Inflammatory macrophage treated with lipopolysaccharide for 4 hours (primary cell): ENCODE measurements at places on chromosomes 16 and 17.

GRCh38 chr17:45016823-45017222 is 34.6 kb downstream of the DCAKD start:
- no peak for DNase-seq

DNA sequence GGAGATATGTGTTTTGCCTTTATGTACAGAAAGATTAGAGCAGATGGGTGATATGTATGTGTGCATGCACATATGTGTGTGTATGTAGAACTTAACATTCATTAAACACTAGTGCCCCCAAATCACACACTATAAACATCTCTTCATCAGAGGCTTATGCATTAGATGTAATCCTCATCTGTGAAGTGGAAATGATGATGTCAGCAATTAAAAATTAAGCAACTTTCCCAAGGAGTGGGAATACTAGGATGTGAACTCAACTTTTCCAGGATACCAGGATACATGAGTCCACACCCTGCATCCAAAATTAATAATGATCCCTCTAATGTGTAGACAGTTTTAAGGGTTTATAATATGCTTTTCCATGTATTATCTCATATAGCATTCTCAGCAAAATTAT is 127.7 kb upstream of the ADAMTS18 start:
- DNase-seq, result no peak

- no peak for DNase-seq
Observed at GRCh38 chr17:82937411-82938371, 97.9 kb upstream of the ZNF750 start.

GRCh38 chr17:75518201-75518600 is 1.9 kb downstream of the TSEN54 start:
- peak; percentile 5 for DNase-seq

DNA sequence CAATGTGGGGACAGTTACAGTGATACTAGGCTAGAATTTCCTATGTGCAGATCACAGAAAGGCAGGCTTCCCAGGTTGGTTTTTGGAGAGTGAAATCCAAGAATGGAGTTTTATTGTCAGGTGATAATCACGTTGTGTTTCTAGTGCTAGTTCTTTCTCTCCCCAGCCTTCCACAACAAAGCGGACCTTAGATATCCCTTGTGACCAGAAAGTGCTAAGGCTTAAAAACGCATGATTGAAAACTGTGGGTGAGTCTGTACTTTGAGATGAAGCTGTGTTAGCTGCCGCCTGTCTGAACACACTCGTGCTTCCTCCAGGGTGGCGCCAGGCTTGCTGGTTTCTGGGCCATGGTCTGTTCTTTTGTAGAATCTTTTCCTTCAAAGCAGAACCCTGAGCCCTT is 52.1 kb downstream of the BANP start:
- DNase-seq, result no peak

DNA sequence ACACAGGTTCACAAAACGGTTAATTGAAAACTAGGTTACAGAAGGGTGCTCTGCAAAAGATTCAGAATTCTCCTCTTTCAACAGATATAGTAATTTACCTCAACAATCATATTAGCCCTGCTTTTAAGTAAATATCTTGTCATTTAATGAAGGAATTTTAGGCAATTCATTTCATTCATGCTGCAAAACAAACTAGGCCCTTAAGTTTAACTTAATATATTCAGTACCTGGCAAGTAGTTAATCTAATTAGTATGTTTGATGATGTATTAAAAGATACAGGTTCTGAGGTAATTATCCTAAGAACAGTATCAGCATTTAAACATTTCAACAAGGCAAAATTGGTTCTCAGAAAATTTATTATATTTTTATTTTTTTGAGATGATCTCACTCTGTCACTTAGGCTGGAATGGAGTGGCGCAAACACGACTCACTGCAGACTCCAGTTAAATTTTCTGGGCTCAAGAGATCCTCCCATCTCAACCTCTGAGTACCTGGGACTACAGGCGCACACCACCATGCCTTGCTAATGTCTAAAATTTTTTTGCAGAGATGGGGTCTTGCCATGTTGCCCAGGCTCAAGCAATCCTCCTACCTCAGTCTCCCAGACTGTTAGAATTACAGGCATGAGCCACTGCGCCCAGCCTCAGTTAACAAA is 44.9 kb downstream of the SMURF2 start:
- no peak for DNase-seq

DNA sequence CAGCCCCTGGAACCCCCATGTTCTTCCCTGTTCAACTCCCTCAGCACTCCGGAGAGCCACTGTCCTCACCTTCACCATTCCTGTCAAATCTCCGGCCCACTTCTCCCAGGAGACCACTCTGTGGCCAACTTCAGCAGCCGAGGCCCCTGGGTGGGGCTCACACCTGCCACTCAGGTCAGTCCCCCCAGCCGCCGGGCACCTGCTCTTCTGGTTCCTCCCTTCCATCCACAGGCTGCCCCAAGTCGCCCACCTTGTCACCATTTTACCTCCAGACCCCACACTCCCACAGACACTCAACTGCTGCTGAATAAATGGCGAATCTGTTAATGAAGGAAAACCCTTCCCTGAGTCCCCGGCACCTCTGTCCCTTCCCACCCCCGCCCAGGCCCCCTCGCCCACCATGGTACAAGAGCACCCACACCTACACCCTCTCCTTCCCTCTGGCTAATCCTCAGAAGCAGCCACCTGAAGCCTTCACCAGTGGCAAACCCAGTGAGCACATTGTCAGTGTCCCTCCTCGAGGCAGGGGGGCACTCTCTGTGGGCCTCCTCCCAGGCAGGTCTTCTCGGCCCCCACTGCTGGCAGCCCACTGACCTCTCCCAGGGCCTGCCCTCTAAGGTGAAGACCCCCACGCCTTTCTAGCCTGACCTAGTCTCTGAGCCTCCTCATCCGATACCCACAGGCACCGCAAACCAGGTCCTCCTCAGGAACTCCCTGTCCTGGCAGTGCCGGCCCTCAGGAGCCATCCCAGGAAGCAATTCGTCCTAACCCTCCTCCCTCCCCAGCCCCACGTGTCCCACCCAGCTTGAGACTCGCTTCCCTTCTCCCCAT is 8.2 kb downstream of the CANT1 start:
- DNase-seq, result no peak

- DNase-seq, result peak; percentile 88
Observed at GRCh38 chr17:8420041-8420934, 15.4 kb upstream of the NDEL1 start.

DNA sequence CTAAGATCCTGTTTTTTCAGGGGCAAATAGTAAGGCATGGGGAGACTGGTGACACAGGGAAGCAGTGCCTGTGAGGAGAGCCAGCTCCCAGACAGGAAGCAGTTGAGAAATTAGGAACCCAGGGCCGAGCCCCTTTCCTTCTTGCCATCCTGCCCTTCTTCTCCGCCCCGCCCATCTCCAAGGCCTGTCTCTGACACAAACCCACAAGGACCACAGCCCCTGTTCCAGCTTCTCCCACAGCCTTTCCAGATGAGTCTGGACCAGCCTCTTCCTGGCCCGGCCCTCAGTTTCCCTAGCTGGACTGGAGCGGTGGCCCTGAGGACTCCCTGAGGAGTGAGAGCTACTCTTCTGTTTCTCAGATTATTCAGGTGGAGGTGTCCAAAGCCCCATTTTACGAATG is 9.9 kb downstream of the CCDC102A start:
- no peak for DNase-seq

GRCh38 chr17:28878981-28879380 is 18.6 kb downstream of the FLOT2 start:
- DNase-seq, result no peak

DNA sequence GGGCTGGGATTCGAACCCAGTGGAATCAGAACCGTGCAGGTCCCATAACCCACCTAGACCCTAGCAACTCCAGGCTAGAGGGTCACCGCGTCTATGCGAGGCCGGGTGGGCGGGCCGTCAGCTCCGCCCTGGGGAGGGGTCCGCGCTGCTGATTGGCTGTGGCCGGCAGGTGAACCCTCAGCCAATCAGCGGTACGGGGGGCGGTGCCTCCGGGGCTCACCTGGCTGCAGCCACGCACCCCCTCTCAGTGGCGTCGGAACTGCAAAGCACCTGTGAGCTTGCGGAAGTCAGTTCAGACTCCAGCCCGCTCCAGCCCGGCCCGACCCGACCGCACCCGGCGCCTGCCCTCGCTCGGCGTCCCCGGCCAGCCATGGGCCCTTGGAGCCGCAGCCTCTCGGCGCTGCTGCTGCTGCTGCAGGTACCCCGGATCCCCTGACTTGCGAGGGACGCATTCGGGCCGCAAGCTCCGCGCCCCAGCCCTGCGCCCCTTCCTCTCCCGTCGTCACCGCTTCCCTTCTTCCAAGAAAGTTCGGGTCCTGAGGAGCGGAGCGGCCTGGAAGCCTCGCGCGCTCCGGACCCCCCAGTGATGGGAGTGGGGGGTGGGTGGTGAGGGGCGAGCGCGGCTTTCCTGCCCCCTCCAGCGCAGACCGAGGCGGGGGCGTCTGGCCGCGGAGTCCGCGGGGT is at the start of gene CDH1:
Gene CDH1 (plus strand): TSS at position 247 of the 684 bp plus-strand sequence. CDS start 124 bp downstream, at position 371.
- no peak for DNase-seq

DNA sequence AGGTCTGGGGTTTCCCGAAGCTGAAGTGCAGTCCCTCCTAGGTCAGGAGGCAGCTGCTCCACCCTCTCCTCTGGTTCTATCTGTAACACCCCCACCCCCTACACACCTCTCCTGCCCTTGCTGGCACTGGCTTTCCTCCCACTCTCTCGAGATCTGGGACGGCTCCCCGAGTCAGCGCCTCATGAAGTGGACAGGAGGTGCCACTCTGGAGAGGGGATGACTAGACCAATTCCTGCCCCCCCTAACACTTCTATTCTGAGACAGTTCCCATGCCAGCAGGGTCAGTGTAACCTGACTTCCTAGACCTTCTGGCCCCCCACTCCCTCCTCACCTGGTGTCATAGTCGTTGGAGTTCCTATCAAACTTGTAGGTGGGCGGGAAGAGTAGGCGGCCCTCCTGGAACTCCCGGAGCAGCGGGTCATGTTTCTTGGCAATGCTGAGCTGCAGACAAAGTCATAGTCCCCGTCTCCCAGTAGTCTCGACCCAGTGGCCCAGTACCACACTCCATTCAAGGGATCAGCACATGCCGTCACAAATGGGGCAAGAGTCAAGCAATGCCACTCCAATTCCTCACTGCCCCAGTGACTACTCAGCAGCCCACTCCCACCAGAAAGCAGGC is 9.7 kb downstream of the INPP5K start:
- DNase-seq, result no peak

GRCh38 chr17:30554839-30555751 is 77.9 kb downstream of the GOSR1 start:
- no peak for DNase-seq

GRCh38 chr16:81527477-81528178 is 83.0 kb downstream of the CMIP start:
- DNase-seq, result no peak

DNA sequence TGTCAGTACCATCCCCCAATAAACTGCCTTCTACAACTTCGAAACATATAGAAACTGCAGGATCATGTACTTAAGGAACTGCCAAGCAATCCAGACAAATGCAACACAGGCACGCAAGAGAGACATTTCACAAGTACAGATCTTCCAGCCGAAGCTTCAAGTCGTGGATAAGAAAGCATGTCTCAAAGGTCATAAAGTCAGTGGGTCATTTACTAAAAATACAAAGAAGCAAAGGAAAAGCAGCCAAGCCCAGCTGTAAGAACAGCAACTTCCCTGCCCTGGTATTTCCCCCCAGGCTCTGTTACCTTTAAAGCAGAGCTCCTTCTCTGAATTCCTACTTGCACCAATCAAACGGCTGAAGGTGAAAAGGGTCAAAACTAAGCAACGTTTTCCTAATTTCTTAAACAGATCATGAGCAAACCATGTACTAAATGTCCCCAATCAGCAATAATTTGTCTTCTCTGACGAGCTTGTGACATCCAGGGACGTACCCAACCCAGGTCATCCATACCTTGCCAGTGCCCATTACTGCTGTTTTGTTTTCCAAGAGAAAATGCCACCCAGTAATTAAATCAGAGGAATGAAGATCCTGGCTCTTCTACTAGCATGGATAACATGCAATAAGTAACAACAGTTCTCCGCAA is 1.7 kb downstream of the AKTIP start:
- DNase-seq, result peak; percentile 35

GRCh38 chr16:88977018-88977811 is at the start of gene CBFA2T3:
Gene CBFA2T3, minus strand, starts transcription at chr16:88977207. Its CDS starts 400 bp downstream, at chr16:88976807.
- DNase-seq, result peak; percentile 78

GRCh38 chr16:30407804-30408534 is 563 bp downstream of the ZNF771 start:
- DNase-seq, result no peak

- DNase-seq, result no peak
Observed at GRCh38 chr16:55324285-55325079, 479 bp downstream of the IRX6 start.

DNA sequence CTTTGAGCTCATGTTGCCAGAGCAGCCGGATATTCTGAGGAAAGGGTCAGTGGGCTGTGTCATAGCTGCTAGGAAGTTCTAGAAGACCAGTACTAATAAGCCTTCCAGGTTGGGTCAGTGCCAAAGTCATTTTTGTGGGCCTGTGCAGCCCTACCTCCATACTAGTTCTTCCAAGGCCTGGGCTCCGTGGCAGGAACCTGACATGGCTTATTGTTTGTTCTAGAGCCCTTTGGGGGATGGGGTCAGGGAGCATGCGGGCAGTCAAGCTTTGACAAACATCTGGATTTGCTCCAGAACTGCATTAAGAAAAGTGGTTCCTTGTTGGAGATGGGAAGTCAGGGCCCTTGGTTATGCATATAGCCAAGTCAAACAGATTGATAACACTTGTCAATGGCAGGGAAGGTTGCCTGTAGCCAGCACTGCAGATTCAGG is 7.6 kb downstream of the ALKBH5 start:
- DNase-seq, result no peak

DNA sequence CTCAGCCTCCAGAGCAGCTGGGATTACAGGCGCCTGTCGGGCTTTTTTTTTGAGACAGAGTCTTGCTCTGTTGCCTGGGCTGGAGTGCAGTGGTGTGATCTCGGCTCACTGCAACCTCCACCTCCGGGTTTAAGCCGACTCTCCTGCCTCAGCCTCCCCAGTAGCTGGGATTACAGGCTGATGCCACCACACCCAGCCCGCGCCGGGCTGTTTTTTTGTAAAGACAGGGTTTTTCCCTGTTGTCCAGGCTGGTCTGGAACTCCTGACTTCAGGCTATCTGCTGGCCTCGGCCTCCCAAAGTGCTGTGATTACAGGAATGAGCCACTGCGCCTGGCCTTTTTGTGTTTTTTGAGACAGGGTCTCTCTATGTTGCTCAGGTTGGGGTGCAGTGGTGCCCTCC is 27.4 kb upstream of the SPNS3 start:
- DNase-seq, result no peak

- DNase-seq, result no peak
Observed at GRCh38 chr17:81332914-81333528, 37.9 kb upstream of the SLC38A10 start.

DNA sequence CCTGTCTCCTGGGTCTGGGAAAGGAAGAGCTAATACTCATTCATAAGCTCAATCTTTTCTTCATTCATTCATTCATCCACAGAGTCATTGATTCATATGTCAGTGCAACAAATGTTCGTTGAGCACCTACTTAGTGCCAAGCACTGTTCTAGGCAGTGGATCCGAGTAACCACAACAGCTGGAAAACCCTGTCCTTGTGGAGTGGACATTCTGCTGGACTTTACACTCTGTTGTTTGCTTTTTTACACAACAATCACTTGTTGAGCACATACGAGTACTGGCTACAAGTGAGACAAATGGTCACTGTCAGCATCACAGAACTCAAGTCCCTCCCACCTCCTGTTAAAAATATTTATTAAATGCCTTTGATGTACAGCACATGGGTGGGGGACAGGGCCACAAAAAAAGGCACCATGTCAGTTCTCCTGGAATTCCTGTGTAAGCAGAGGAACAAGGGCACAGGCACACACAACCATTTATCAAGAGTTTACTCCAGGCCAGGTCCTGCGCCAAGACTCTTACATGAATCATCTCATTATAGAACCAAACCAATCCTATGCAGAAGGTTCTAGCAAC is 46.9 kb downstream of the TEKT5 start:
- no peak for DNase-seq
